Stimulated activated CD4-positive, alpha-beta T cell treated with anti-CD3 and anti-CD28 coated beads, Interleukin-4, amount 100 ng/mL, for 24 hours (primary cell): ENCODE measurements at places on chromosomes 2 and 18.

DNA sequence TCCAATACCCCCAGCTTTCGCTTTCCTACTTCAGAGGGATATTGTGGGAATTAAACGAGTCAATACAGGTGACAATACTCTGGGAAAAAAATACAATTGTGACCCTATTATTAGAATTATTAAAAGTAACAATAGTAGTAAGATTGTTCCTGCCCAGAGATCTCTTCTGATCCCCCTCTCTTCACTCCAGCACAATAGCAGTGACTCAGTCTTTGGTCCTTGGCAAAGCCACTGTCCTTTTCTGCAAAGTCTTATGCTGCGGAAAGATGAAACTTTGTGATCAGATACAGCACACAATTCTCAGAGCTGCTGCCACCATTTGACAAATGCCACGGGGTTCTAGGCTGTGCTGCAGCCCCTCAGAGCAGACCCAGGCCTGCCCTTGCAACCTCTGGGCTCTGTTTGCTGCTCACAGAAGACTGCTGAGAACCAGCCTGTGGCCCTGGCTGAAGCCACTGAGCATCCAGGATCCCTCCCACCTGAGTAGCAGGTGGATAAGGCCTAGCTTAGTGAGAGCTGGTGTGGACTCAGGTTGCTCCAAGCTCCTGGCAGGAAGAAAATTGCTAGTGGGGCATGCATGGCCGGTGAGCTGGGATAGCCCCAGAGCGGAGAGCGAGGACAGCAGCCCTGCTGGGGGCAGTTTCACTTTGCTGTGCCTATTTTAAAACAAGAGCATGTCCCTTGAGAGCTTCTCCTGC lies 60.1 kb upstream of the ROCK2 start:
- DNase-seq: no peak

DNA sequence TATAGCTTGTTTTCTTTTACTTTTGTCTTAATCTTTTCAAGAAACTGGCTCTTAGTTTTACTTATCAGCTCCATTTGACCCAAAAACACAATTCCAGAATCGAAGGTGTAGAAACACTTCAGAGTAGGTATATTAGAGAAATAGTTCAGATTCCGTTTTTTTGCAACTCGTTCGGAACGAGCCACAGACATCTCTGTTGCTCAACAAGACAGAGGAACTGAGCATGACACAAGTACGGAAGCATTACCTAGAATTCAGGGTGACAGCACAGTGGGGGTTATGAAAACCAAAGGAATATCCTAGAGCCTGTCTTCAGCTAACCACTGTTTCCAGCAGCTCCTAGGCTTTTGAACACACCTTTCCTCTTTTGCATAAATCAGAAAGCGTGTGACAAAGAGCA lies 5.0 kb downstream of the HRH4 start:
- DNase-seq: no peak

DNA sequence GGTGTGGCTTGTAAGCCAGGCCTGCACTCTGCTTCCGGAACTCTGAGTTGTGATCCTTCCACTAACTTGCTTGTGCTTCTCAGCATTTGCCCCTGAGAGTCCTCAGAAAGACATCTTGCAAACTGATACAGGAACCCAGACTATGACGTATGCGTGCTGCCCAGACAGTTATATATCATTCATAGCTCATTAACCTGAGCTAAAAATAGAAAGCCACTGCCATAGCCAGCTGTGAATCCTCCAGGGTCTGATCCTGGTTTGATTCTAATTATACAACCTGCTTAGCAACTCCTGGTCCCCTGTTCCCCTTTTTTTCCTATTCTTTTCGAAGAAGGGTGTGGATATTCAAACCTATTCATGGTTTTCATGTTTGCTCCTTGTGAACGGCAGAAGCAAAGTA lies 63.7 kb downstream of the MARCHF4 start:
- no peak for DNase-seq

- DNase-seq: no peak
Measured at GRCh38 chr2:67479261-67479660, 82.1 kb downstream of the ETAA1 start.

DNA sequence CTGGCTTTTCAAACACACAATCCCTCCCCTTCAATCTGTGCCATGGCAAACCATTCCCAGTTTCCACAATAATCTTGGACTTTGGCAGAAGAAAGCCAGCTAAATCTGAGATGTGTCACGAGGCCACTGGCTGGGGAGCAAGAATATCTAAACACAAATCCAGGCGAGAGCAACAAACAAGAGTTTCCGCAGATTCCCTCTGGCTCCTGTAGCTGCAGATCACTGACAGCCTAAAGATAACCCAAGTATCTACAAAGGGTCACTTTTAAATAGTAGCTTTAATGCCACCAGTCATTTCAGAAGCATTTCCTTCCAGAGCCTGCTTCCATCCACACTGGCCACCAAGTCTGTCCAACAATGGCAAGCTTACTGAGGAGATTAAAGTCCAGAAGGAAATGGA lies 86.9 kb downstream of the ACVR1 start:
- no peak for DNase-seq

DNA sequence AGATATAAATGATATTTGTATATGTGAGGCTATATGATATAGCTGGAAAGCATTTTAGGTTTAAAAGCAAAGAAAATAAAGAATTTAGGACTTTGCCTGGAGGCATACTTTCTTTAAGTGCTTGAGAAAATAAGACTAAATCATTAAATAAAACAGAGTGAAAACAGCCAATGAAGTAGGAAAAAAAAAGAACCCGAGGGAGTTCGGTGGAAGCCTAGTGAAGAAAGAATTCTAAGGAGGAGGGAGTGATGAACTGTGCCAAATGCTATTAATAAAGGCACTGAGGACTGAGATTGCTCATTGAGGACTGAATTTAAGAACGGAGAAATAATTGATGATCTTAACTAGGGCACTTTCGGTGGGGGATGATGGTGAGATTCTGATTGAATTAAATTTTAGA lies 573.5 kb downstream of the DSC3 start:
- DNase-seq: no peak

DNA sequence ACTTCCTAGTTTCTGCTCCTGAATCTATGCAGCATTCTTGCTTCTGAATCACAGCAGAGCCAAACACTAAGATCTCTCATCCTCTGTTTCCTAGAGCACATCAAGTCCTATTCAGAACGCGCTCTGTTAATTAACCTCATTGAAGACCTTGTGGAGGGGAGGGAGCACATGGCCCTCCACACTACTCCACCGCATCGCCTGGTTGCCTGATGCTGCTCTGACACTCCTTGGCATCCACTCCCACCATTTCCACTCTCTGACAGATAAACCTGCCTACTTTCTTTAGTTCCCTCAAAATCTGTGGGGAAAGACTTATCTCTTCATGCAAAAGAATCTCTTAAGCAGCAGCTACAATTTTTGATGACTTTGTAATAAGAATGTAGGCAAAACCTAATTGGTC lies 802.3 kb upstream of the GYPC start:
- no peak for DNase-seq

DNA sequence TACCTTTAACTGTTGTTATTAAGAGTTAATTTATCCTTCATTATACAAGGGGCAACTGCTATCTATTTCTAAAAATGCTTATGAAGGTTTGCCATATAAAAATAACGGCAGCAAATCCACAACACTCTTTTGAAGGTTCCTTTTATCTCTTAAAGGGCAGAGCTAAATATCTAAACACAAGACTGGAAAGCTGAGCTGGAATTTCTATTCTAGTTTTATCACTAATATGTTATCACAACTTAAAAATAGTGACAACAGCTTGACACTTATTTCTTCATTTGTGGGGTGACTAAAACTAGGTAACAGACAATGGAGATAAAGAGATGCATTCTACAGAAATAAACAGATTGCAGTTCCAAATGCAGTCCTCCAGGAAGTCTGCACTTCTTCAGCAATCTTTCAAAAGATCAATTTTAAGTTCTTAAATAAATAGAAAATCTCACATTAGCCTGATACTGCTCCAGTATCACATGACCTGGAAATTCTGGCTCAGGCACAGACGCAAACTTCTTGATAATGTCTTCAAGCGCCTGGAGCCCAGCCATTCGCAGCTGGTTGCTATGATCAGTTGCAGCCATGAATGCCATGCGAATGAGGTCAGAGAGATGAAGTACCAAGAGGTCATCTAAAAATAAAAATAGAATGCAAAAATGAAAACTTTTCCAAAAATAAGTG lies 54.0 kb upstream of the STRN start:
- DNase-seq: no peak
